ENCODE measurements at places on chromosomes 3 and 15.

DNA sequence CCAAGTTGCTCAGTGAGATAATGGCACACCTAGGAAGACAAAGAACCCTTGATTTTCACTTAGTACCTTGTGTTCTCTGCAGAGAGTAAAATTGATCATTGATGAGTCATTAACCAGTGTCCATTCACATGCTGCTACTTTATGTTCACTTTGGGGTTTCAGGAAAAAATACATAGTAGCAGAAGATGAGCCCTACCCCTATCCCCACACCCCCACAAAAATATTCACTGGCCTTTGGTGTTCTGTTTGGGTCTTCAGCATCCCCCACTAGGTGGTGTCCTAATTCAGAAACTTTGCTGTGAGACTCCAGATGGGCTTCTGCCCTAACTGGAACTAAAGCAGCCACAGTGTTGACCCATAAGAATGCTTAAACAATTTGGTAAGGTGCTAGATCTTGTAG is 178.8 kb downstream of the KLHL25 start:
- no peak for DNase-seq

- no peak for DNase-seq
Observed at GRCh38 chr15:101438482-101439284, 50.8 kb downstream of the PCSK6 start.

- no peak for DNase-seq
Observed at GRCh38 chr15:38691377-38691776, 126.8 kb upstream of the RASGRP1 start.

GRCh38 chr3:157088601-157089454 is 71.1 kb downstream of the CCNL1 start:
- DNase-seq = no peak

DNA sequence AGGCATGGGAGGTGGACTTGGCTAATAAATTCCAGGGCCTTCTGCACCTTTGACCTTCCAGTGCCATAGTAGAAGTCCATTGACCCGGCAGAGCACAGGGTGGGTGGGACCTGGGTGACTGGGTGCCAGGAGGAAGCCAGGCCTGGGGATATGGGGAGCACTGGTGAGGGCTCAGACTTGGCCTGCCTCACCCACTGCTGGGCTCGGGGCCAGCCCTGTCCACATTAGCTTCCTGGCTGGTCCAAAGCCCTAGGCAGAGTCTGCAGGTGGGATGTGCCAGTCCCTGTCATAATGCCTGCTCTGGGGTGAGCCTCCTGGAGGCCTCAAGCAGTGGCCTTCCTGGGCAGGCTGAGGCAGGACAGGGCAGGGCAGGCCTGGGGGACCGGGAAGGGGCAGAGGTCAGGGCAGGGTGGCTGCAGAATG is 38.1 kb upstream of the CHRNB4 start:
- no peak for DNase-seq

DNA sequence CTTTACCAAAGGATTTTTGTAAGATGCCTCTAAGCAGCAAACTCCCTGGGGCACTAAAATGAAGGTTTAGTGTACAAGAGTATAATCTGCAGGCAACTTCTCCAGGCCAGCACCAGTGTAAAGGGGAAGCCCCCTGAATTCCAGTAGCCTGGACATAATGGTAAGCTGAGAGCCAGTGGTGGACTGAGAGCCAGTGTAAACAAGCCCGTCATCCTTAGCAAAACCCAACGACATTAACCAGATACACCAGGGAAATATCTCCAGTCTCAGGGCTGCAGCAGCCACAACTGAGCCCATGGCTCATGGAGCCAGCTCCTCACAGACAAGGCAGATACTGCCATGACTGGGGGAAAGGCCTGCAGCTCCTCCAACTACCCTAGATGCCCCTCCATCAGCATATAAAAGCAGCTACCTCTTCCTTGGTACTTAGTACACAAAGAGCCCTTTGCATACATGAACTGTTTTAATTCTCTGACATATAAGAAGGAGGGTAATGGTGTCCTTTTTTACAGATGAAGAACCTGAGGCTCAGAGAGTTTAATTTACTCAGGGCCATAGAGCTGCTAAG is 21.7 kb downstream of the PARP16 start:
- no peak for DNase-seq

- DNase-seq = no peak
Observed at GRCh38 chr3:43742920-43743319, 52.2 kb downstream of the ABHD5 start.

Data from NCI-H2227 treated with DMSO at 0.1 percent for 48 hours (cell line).